Karpas-422 (cell line): ENCODE measurements at places on chromosomes 3 and 15. TPM values are rescaled to one million over a fixed set of nuclear protein-coding genes. Genes with fewer than 3 reads are reported as not detected.

GRCh38 chr3:185279587-185280138, 25.8 kb upstream of the EHHADH start:
- DNase-seq, result no peak
- no peaks in the 10 kb centered on the region for H3K36me3 ChIP-seq
- H3K4me1 ChIP-seq, result peaks cover 4% of the 10 kb centered on the region; the same call in 1 of the 2 replicates

- H3K36me3 ChIP-seq, result no peaks in the 10 kb centered on the region
- peaks cover 21% of the 10 kb centered on the region for H3K4me1 ChIP-seq
- no peaks in the 10 kb centered on the region for H3K27me3 ChIP-seq
- no peak overlapping the region for H3K27ac ChIP-seq
- DNase-seq, result no peak
- H3K4me3 ChIP-seq, result no peak overlapping the region
Observed at GRCh38 chr3:56800130-56800831, 1.5 kb downstream of the ARHGEF3 start.

GRCh38 chr3:24401090-24401810, 93.4 kb downstream of the THRB start:
- H3K4me1 ChIP-seq, result no peaks in the 10 kb centered on the region
- DNase-seq, result peak; percentile 14
- H3K27me3 ChIP-seq, result no peaks in the 10 kb centered on the region

The GUCA1C gene
- not detected in 2 replicates for total RNA-seq

GRCh38 chr3:14234251-14235002, 55.8 kb downstream of the LSM3 start:
- H3K36me3 ChIP-seq, result no peaks in the 10 kb centered on the region
- no peak overlapping the region for H3K4me3 ChIP-seq
- peaks cover 1% of the 10 kb centered on the region for H3K4me1 ChIP-seq
- H3K27me3 ChIP-seq, result no peaks in the 10 kb centered on the region
- no peak for DNase-seq

DNA sequence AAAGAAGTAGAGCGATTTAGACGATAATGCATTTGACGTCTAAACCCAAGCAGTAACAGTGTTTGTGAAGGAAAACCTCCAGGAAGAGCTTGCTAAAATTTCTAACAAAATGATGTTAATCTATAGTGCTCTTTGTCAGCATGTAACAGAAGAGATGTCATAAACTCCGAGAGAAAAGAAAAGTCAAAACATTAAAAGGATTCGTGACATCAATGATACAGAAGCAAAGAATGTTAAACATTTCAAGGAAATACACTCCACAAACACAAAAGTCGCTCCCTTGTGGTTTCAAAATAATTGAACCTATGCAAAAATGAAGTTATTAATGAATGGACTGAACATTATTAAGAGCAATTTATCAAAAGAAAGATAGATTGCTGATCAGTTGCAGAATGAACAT, 27.9 kb downstream of the AADAC start:
- no peaks in the 10 kb centered on the region for H3K27me3 ChIP-seq
- no peaks in the 10 kb centered on the region for H3K36me3 ChIP-seq
- no peak overlapping the region for H3K4me3 ChIP-seq
- no peak for DNase-seq
- peaks cover 4% of the 10 kb centered on the region for H3K4me1 ChIP-seq

DNA sequence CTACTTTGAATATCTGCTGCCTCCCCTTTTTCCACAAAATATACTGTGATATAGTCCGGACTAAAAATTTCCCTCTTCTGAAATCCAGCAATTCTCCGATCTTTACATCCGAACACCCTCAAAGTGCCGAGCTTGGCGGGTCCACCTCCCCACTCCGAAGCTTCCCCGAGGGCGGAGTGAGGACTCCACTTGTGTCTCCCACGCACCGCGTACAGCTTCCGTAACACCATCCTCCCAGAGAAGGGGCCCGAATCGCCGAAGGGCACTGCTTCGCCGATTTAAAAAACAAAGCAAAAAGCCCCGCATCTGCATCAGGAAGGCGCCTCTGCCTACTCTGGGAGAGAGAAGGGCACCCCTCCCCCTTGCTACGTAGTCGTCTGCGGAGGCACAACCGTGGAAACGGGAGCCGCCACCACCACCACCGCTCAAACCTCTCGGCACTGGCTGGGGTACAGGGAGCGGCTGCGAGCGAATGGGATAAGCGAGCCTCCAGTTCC, 551 bp downstream of the NCBP2 start:
- DNase-seq, result peak; percentile 86
- H3K36me3 ChIP-seq, result peaks cover 25% of the 10 kb centered on the region
- H3K4me3 ChIP-seq, result peak overlapping the region; percentile 94

DNA sequence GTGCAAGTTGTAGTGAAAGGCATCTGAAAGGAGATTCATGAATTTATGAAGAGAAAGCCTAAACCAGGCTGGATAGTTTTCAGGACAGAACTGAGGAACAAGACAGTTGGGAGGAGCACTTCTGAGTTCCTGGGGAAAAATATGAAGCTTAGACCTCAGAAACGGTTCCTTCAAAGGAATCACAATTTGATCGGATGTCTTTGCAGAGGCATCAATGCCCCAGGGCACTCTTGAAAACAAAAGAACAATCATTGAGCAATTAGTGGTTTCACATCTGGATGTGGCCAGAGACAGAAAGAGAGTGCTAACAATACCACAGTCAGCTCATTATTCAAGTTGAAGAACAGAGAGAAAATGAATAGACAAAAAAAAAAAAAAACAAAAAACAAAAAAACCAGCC, 86.2 kb downstream of the KLF13 start:
- H3K27ac ChIP-seq, result no peak overlapping the region
- DNase-seq, result no peak
- H3K4me3 ChIP-seq, result no peak overlapping the region

DNA sequence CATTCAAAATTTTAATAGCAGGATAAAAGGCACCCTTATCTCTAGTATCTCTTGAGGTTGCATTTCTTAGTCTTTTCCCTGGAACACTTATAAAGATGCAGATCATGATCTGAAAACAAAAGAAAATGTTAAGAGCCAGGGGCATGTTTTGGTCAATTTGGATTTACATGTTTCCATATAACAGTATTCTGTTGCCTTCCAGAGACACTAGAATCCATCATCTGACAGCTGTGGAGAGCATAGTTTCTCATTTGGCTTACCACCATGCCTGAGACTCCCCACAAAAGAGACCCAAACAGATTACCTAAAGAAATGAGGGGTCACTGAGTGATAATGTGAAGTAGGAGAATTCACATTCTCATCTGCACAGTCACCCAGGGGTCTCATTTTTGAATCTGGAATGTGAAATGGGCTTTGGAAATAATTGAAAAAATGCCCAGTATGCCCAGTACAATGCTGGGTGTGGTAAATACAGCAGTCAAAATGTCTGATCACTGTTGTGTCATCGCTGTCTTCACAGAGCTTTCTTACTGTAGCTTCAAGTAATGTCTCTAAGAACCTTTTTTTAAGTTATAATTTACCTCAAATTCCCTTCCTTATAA, 79.9 kb upstream of the ZBTB20 start:
- H3K27ac ChIP-seq, result no peak overlapping the region
- no peak overlapping the region for H3K4me3 ChIP-seq
- no peak for DNase-seq
- H3K27me3 ChIP-seq, result no peaks in the 10 kb centered on the region
